HuH-7.5 (cell line): ENCODE measurements at places on chromosomes 3 and 15.

DNA sequence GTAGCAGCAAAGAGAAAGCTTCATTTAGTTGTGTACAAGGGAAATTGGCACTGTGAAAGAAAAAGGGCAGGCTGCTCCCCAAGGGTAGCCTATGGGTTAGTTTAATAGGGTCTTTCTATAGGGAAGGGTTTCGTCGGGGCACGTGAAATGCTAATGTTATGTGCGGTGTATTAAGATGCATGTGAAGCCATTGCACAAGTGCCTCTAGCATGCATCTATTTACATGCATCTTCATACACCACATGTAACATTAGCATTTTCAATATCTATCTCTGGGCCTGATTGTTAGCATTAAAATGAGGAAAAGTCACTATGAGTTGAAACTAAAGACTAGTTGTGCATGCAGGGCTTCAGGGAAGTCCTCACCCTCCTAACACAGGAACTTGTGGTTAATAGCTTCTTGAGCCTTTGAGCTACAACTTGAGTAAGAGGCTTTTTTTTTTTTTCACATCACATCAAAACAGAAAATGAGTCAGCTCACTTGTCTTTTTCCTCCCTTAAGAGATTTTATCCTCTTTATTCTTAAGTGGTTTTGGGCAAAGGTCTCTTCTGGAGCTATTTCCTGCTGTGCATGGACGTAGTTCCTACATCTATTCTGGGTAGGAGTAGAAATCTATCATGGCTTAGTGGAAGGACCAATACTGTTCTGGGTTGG, 613.4 kb downstream of the ZPLD1 start:
- no peak for DNase-seq

GRCh38 chr3:71443332-71443731, 140.2 kb downstream of the FOXP1 start:
- DNase-seq, result no peak

GRCh38 chr3:87333393-87333892, 57.1 kb upstream of the POU1F1 start:
- DNase-seq, result no peak

DNA sequence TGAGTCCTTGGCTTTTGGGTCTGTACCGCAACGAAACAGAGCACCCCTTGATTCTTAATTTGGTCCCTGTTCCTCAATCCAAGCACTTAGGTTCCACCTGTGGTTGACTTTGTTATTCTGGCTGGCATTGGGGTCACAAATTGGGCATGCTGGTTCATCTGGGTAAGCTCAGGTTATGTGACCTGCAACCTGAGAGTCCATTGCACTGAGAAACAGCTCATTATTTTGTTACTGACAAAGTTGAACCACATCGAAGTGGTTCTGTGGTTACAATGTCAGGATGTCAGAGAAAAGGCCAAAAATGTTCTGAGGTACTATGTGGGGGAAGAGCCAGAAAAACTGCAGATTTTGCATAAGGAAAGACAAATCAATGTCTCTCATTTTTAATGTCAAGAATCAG, 74.2 kb downstream of the ZNF621 start:
- no peak for DNase-seq

GRCh38 chr3:18149386-18149785, 275.8 kb downstream of the SATB1 start:
- no peak for DNase-seq

DNA sequence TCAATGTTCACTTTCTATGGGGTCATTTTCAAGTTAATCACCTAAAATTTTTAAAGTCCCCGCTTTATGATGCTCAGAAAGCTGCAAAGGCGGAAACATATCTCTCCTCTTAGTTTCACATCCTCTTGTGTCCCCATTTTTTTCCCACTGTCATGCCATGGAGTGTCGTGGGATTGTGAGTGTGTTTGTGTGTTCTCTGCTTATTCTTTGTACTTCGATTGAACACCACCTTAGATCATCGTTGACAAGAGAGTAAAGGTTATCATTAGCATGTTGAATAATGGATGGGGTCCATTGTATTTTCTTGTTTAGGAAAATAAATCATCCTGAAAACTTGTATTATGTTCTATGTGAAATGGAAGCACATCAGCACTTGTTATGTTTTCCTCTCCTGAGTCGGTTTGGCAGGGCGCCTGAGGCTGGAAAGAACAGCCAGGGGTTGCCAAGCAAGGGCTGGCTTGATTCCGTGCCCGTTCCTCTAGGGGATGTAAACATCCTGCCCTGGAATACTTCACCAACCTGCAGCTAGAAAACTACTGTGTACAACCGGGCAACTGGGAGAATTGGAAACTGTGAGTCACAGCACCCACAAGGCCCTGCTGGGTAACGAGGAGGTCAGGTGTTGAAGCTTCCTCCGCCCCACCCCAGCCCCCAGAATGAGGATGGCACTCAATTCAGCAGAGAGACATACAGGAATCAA, 67.2 kb downstream of the EIF4E3 start:
- no peak for DNase-seq

- DNase-seq, result no peak
Observed at GRCh38 chr3:4077950-4078349, 225.2 kb upstream of the SETMAR start.

- DNase-seq, result no peak
Observed at GRCh38 chr15:100889385-100890050, 9.9 kb downstream of the ALDH1A3 start.

- DNase-seq, result no peak
Observed at GRCh38 chr15:29409890-29410289, 140.3 kb upstream of the NSMCE3 start.

GRCh38 chr3:69932501-69932900, 67.0 kb upstream of the SAMMSON start:
- DNase-seq, result no peak

DNA sequence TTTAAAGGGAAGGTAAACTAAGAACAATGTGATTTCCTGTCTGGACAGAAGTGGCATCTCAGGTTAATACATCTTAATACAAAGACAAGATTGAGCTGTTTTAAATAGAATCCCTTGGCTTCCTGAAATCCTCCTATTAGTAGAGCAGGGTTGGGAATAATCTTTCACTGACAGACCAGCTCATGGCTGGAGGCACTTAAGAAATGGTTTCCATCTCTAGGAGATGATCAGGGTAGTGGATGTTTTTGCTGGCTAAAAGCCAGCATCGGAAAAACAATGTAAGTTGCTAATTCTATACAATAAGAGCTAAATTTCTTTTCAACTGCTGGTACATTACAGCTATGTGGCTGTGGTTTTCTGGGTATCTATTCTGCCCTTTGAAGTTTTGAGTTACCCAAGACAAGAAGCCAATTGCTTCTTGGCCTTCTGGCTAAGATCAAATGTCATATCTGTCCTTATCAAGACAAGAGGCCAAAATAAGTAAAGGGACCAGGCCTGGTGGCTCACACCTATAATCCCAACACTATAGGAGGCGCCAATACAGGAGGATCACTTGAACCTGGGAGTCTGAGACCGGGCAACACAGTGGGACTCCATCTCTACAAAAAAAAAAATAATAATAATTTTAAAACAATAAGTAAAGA, 49.6 kb downstream of the SHQ1 start:
- no peak for DNase-seq

DNA sequence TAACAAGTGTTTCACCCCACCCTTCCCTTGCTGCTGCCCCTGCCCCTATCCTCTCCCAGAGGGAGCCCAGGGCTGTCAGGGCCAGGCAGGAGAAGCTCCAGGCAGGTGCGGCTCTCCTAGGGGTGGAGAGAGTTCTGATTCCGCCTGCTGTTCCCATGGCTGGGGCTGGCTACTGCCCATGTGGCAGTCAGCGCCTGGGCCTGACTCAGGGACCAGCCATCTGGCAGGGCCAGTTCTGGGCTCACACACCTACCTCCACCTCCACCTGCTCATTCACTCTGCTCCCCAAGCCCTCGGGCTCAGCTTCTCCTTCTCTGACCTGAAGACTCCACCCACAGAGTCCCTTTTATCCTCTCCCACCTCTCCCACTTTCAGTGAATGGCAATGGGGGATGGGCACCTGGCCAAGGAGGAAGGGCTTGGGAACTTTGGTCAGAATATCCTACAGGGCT, 23.4 kb downstream of the AMOTL2 start:
- DNase-seq, result peak; percentile 22

GRCh38 chr15:99174567-99175395, 69.9 kb downstream of the SYNM start:
- DNase-seq, result no peak

DNA sequence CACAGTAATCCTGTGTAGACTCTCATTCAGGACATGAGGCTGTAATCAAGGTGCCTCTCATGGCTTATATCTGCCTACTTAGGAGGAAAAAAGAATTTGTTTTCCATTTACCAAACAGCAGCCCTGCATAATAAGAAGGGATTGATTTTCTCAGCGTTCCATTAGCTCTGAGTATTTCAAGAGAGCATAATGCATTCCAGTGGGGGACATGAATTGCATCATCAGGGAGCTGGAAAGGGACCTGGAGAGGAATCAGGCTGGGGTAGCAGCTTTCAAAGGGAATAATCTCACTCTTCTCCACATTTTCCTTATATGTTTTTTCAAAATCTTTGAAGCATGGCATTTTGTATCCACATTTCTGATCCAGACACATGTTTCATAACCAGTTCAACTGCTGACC, 150.6 kb upstream of the ANKRD28 start:
- no peak for DNase-seq

GRCh38 chr15:45555934-45556608, 31.1 kb upstream of the BLOC1S6 start:
- DNase-seq, result no peak
